ENCODE measurements at places on chromosomes 5 and 9.

- no peak for DNase-seq
These were observed 340.4 kb downstream of the CTNND2 start for GRCh38 chr5:11563822-11564221.

GRCh38 chr5:219460-219863 is 1.3 kb downstream of the SDHA start:
- peak; percentile 3 for DNase-seq

DNA sequence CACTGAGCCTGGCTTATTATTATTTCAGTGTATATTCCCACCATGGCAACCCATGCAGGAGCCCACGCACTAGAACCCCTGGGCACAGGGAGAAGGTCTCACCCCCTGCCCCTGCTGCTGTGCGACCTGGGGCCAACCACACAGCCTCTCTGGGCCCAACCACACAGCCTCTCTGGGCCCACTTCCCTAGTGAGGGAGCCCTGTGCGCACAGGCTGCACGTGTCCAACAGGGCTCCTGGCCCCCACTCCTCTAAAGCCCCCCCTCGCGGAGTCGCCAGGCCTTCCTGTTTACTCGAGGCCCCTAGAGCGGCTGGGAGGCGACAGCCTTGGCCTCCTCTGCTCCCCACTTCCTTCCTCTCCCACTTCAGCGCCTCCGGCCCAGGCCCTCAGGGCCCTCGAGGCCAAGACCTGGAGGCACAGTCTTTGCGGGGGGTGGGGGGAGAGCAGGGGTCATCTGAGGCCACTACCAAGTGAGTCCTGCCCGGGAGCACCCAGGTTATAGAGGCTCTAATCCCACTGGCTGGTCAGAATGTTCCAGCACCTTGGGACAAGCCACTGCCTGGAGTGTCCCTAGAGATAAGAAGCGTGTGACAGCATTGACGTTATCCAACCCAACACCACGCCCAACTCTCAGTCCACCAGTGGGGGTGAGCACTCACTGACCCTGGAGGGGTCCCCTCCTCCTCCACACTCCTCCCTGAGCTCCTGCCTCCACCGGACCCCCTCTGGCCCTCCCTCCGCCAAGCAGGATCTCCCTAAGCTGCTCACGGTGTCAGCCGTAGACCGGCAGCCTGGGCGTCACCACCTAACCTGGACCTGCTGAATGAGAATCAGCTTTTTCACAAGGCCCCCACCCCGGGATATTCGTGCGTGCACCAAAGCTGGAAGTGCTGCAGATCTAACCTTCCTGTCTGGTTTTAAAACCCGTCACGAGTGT is 7.9 kb upstream of the ENG start:
- peak; percentile 60 for DNase-seq

GRCh38 chr5:1028481-1029281 is 20.1 kb downstream of the NKD2 start:
- no peak for DNase-seq

- DNase-seq: no peak
These were observed 28.0 kb upstream of the SLC28A3 start for GRCh38 chr9:84368601-84369000.

- no peak for DNase-seq
These were observed 118.7 kb downstream of the DROSHA start for GRCh38 chr5:31413030-31413812.

DNA sequence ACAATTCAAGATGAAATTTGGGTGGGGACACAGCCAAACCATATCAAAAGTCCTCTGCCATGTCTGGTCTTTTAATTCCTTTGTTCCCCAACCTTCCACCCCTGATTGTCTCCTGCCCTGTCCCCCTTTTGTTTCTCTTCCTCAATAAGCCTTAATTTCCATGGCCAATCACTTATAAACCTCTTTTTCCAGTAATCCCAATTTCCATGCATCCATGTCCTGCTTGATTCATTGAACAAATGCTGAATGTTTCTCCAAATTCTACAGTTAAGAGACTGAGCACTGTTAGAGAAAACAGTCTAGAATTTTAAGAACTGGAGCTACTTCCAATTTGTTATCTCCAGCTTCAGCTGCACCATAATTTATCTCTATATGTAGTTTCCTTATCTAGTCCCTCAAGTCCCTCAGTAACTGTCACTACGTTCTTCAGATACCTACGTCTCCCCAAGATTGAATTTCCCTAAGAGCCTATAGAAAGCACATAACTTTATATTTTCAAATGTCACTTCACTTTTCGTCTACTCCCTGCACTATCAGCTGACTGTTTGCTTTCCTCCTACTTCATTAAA is 34.2 kb downstream of the TARS1 start:
- DNase-seq: no peak

- no peak for DNase-seq
These were observed 159.0 kb downstream of the PJA2 start for GRCh38 chr5:109250533-109251329.

GRCh38 chr5:80707645-80708044 is 52.9 kb upstream of the DHFR start:
- DNase-seq: no peak

GRCh38 chr5:179819296-179820126 is 1.2 kb upstream of the SQSTM1 start:
- DNase-seq: no peak

DNA sequence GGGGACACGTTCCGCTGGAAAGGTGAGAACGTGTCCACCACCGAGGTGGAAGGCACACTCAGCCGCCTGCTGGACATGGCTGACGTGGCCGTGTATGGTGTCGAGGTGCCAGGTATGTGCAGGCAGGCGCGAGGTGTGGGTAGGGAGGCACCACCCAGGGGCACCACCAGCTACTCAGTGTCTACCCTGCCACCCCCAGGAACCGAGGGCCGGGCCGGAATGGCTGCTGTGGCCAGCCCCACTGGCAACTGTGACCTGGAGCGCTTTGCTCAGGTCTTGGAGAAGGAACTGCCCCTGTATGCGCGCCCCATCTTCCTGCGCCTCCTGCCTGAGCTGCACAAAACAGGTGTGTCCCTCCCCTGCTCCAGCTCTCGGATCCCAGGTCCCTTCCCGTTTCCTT is 15.1 kb downstream of the SLC27A4 start:
- DNase-seq: no peak

GRCh38 chr5:38795986-38796741 is 49.6 kb upstream of the OSMR start:
- no peak for DNase-seq

GRCh38 chr5:23146183-23146582 is 293.0 kb upstream of the CDH12 start:
- no peak for DNase-seq

- no peak for DNase-seq
These were observed 85.2 kb downstream of the CMYA5 start for GRCh38 chr5:79774855-79775237.

DNA sequence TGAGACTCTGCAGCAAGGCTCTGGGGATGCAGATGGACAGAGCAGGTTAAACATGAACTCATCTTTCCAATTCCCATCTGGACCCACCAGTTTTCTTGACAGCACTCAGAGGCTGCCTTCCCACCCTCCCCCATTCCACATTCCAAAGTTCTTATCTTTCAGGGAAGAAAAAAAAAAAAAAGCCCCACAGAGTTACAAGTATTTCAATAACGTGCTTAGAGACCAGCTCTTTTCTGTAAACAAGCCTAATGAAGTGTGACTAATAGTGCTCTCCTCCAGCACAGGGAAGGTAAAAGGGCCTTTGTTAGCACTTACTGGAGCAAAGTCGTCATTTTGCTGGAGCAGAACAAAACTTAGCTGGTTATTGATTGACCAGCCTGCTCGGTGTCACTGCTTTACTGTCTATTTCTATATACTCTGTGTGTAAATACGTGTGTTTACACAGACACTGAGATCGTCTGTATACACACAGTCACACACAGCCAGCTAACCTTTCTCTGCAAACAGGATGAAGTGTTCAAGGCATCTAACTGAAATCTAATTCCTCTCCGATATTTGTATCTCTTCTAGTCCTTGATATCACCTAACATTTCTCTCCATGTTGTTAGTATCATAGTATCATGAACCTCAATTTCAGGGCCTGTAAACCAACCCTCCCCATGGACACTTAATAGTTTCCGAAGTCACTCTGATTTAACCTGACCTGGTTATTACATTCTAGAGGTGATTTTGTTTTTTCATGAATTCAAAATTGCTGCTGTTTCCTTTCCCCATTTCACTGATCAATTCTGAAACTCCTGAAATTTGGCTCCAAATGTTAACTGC is 84.9 kb downstream of the ZNF608 start:
- no peak for DNase-seq

DNA sequence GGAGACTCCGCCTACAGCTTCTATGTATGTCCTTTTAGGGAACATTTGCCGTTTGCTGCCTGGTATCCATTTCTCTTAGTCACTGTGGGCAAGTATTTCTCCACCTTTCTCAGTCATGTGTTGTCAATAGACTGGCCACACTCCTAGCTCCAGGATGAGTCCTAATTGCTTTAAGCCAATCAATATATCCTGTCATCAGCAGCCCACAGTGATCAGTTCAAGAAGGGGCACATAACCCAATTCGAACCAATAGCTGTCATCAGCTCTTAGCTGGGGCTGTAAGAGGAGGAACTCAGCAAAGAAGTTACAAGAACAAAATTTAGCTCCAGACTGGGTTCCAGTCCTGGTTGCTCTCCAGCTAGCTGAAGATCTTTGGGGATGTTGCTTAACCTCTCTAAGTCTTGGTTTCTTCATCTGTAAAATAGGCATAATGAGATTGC is 70.7 kb upstream of the MAN2A1 start:
- DNase-seq: no peak

DNA sequence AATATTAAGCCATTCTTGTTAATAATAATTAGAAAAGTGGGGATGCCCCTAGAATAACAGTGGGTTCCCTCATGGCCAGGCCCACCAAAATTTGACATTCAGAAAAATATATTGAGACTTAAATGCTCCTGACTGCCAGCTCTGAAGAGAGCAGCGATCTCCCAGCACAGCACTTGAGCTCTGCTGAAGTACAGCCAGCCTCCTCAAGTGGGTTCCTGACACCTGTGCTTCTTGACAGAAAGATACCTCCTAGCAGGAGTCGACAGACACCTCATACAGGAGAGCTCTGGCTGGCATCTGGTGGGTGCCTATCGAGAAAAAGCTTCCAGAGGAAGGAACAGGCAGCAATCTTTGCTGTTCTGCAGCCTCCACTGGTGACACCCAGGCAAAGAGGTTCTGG is 261.5 kb downstream of the DTWD2 start:
- DNase-seq: no peak

DNA sequence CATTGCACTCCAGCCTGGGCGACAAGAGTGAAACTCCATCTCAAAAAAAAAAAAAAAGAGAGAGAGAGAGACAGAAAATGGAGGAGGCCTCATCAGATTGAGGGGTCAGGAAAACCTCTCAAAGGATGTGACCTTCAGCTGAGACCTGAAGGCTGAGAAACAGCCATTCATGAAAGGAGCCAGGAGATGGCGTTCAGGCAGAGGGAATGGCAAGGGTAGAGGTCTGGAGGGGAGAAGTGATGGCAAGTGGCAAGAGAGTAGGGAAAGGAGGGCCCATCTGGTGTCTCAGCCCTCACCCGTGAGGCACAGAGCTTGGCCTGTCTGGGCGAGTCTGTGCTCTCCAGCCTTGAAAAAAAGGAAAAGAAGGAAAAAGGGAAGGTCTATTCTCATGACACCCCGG is 17.0 kb downstream of the CAMK2A start:
- DNase-seq: no peak

- DNase-seq: peak; percentile 9
These were observed at the start of gene TGFBI for GRCh38 chr5:136028782-136029742. TGFBI (plus strand) TSS chr5:136028988; CDS start chr5:136029056, 68 bp downstream.

GRCh38 chr9:16611983-16612382 is 258.5 kb downstream of the BNC2 start:
- no peak for DNase-seq

- DNase-seq: no peak
These were observed 290.5 kb upstream of the TAS2R1 start for GRCh38 chr5:9920697-9921096.

DNA sequence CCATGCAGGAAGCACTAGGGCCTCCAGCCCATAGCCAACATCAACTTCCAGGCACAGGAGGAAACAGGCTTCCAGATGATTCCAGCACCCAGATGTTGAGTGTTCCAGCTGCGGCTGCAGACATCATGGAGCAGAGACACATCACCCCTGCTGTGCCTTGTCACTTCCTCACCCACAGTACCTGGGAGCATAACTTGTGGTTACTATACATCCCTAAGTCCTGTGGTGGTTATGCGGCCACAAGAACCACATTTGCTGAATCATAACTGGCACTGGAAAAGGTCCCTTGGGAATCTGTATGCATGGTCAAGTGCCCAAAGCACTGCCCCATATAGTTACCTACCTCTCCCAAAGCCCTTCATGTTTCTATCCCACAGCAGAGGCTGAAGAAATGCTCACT is 56.6 kb downstream of the WHRN start:
- no peak for DNase-seq

DNA sequence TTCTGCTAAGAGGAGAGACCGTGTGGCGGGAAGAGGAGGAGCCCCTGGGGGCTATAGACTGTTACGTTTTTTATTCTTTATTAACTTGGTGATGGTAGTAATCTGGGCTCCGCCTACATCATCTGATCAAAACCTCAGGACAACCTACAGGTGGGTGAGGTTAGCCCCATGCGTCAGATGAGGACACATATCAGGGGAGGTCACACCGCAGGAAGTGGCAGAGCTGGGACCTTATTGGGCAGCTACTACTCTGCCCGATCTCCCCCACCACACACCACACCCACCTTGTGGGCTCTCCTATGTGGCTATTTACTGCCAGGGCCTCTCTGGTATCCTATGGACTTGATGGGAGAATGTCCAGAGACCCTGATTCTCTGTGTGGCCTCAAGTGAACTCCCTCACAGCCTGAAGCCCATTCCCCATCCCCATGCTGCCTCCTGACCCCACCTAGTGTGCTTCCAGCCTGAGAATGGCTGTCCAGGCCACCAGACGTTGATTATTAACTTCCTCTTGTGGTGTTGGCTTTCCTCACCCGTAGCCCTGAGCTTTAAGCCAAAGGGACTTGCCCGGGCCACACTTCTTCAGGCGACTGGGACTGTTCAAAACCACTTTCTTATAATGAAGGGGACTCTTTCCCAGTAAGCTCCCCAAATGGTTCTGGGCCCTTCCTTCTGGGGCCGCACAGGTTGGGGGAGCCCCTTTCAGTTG is 8.2 kb downstream of the UNC5A start:
- peak; percentile 42 for DNase-seq

GRCh38 chr9:112091810-112092209 is 83.3 kb downstream of the SUSD1 start:
- no peak for DNase-seq

DNA sequence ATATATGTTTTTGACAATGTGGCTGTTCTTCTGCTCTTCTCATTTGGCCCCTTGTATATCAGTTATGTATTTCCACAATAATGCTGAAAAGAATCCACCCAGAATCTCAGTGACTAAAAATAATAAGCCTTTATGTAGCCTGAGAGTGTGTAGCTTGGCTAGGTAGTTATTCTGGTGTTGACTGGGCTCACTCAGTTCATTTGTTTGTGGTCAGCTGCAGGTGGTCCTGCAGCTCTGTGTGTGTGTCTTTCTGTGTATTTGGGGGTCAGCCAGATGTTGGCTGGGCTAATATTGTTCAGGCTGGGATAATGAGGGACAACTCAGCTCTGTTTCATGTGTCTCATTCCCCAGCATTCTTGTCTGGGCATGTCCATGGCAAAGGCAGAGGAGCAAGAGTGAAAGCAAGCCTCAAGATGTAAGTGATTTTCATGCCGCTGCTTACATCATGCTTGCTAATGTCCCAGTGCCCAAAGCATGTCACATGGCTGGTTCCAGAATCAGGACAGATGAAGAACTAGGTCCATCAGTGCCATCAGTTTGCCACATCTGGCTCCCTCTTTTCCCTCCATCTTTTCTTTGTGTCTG is 162.8 kb downstream of the KCTD16 start:
- no peak for DNase-seq
